ENCODE measurements at places on chromosomes 5 and 9.
A peak's percentile ranks its signal among the peaks of the same experiment; 100 is the strongest.

- DNase-seq: no peak
These were observed 197.5 kb upstream of the SEMA6A start for GRCh38 chr5:116772152-116772501.

DNA sequence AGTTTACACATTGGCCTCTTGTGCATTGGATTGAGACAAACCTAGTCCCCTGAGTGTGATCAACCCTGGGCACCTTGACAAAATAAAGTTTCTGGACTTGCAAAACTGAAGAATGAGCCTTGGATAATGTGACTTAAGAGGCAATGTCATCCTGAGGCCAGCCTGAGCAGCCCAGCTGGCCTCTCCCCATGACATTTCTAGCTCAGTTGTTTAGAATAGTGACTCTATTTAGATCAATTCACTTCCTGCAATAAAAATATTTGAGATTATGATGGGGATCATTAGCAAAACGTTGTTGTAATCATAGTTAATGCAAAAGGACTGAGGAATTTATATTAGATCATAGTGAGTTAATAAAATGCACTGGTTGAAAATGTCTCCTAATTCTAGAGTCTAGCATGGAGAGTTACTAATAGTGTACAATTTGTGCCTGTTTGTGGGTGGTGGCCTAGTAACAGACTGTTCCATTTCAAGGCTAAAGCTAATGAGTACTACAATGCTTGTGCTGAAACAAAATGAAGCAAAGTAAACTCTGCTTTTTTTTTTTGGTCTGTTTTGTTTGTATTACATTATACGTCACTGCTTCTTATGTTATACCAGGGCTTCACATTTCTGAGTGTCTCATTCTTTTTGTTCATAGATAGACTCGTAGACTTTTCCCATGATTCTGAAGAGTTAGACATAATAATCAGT is 10.9 kb upstream of the RHOBTB3 start:
- no peak for DNase-seq

DNA sequence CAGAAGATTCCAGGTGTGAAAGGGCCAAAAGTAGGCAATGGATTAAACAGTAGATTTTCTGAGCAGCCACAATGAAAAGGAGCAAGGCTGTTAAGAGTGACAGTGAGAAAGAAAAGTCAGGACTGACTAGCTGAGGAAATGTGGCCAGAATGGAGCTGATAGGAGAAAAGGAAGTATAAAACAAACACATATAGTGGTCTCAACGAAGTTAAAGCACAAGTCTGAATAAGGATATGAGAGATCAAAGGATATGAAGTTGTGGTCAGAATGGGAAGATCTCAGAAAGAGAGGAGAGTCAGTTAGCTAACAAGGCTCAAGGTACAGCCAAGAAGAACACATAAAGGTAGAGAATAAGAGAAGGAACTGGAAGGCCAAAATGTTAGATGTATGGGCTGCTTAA is 39.9 kb downstream of the FNIP1 start:
- DNase-seq: no peak

DNA sequence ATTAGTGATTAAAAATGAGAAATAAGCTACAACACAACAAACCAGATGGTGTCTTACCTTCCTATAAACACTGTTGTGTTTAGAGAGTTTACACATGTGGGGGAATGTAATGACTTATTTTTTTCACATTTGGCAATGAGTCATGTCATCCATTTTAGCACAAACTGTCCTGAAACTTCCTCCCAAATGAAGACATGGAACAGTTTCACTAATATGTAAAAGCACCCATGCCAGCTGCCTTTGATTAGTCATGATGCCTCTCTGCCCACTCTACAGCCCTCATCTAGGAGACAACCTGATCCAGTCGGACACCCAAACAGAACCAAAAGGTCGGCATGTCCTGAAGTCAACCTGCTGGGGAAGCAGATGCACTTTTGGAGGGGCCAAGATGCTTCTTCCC is 98.2 kb downstream of the SEMA5A start:
- DNase-seq: no peak

DNA sequence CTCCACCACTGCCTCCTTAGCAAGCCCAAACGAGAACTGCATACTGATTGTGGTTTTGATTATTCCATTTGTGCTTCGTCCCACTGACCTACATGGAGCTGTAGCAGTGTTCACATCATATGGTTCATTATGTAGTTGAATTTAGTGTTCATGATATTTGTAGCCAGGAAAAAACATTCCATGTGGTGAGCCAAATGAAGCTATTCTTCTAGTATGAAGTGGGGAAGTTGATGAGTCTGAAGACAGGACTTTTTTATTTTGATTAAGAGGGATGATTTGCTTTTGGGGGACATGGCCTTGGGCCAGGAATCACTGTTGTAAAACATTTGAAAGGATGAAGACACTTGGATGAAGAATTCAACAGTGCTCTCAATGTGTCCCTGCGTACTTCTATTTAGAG is 192.9 kb upstream of the SLC27A6 start:
- no peak for DNase-seq

GRCh38 chr5:58466939-58467338 is 7.1 kb upstream of the PLK2 start:
- peak; percentile 44 for DNase-seq

GRCh38 chr9:91180240-91180929 is 181.3 kb downstream of the AUH start:
- DNase-seq: no peak

DNA sequence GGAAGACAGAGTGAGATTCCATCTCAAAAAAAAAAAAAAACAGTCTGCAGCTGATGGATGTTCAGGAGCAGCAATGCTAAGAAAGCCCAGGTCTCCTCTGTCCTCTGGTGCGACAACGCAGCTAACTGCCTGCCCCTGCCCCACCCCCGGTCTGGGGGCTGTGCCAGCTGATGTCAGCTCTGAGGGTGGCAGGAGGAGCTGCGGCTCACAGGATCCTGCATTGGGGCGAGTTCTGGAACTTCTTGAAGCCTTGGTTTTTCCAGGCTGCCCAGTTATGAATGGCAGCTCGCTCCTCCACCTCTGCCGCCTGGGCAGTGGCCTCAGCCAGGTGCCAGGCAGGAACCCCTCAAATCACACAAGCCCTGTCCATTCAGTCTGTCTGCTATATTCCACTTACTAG is 113.5 kb downstream of the ROR2 start:
- DNase-seq: no peak

- DNase-seq: no peak
These were observed 80.3 kb downstream of the CDH6 start for GRCh38 chr5:31273631-31274378.

DNA sequence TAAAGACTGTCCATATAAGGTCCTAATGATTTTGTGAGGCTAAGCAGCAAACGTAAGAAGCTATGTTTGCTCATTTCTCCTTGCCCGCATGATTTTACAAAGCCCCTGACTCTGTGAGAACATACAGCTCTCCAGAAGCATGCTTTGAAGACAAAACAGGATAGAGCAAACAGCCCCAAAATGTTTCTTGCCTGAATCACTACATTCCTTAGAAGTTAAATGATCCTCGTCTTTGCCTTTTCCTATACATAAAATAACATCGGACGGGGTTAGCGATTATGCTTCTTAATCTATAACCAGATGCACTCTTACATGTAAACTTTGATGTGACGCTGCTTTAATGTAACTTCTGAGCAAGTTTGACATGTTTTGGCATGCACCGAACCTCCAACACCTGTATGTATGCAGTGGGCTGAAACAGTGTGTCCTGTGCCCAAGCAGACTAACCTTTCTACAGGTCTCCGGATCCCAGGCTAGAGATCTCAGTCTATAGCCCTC is 353.7 kb downstream of the CETN3 start:
- peak; percentile 85 for DNase-seq

GRCh38 chr5:167802755-167803431 is 488.6 kb upstream of the WWC1 start:
- DNase-seq: peak; percentile 52

- peak; percentile 77 for DNase-seq
These were observed 200.5 kb downstream of the EFNA5 start for GRCh38 chr5:107470295-107470582.

- DNase-seq: no peak
These were observed 23.4 kb upstream of the PSD2 start for GRCh38 chr5:139772089-139772791.

GRCh38 chr5:142016556-142016955 is 3.7 kb upstream of the GNPDA1 start:
- DNase-seq: no peak

GRCh38 chr5:127685662-127686061 is 17.5 kb upstream of the CCDC192 start:
- peak; percentile 24 for DNase-seq
